ENCODE measurements at places on chromosomes 13 and 19. TPM values are rescaled to one million over a fixed set of nuclear protein-coding genes. Genes with fewer than 3 reads are reported as not detected.

DNA sequence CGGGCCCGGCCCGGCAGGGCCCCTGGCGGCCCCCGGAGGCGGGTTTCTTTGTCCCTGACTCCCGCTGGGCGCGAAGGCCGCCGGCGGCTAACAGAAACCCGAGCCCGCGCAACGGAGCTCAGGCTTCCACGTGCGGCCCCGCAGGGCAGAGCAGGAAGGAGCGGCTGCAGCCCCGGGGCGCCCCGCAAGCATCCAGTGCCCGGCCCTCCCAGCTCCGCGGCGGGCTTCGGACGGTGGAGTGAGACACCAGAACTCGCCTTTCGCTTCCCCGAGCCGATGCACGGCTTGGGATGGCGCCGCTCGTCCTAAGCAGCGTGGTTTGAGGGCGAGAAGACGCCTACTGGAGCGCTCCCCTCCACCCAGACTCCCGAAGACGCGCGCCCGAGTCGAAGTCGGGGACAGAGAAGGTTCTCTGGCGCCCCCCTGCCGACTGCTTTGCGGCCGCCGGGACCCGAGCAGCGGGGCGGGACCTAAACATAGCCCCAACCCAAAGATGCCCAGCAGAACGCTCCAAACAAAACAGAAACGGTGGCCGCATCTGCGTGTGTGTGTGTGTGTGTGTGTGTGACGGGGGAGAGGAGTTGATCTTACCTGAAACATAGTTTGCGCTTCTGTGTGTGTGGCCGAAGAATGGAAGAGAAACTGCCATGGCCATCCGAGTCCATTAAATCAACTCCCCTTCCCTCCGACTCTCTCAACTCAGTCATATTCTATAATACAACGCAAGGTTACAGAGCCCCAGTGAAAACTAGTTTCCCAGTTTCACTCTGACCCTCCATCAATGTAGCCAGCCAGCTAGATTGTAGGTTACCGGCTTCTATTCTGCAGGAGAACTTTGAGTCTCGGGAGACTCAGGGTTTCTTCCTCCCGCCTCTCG is 629 bp upstream of the FGF9 start:
- no peak for DNase-seq
- no peak overlapping the region for H3K27ac ChIP-seq
- peaks cover 69% of the 10 kb centered on the region for H3K27me3 ChIP-seq
- peaks cover 28% of the 10 kb centered on the region for H3K4me1 ChIP-seq

DNA sequence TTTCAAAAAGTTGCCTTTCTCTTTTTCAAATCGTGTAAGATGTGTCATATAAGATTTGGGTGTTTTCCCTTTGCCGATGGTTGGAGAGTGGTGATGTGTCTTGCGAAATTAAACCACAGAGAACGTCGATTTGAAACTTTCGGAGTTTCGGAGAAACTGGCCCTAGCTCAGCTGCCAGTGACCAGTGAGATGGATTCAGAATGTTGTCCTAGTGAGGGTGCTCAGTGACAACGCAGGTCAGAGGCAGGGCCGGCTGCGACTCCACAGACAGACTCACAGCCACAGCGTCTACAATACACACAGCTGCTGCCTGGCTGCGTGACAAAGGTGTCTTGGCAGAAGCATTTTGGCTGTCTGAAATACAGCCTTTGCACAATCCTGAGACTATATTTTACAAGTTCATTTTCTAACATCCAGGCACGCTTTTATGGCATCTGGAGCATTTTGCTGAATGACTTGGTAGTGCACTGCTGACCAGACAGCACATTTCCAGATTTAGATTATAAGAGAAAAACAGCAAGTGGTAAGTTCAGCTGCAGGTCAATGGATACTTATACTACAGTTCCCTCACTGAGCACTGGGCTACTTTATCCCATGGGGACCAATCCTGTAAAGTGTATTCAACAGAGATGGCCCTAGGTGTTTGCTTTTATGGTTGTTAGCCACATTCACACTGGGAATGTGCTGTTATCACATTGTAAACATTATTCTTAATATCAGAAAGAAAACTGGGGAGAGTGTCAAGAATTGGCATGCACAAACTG is 207.5 kb downstream of the KCNRG start:
- DNase-seq: no peak
- no peaks in the 10 kb centered on the region for H3K36me3 ChIP-seq
- no peak overlapping the region for H3K4me3 ChIP-seq
- H3K27ac ChIP-seq: no peak overlapping the region

DNA sequence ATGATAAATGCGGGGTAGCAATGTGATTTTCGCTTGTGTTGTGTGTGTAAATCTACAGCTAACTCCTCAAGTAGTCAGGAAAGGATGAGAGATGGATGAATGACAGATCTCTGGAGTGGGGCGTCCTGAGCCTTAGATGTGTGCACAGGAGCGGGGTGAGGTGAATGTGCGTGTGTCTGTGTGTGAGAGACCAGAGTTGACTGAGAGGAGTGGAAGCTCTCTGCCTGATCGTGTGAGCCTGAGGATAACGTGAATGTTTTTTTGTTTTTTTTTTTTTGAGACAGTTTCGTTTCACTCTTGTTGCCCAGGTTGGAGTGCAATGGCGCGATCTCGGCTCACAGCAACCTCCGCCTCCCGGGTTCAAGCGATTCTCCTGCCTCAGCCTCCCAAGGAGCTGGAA is 805 bp downstream of the ZNF461 start:
- peaks cover 12% of the 10 kb centered on the region for H3K36me3 ChIP-seq
- H3K27ac ChIP-seq: no peak overlapping the region
- H3K27me3 ChIP-seq: no peaks in the 10 kb centered on the region
- no peak for DNase-seq
- H3K4me1 ChIP-seq: no peaks in the 10 kb centered on the region

GRCh38 chr13:105083992-105084391 is 1451.5 kb downstream of the EFNB2 start:
- no peaks in the 10 kb centered on the region for H3K36me3 ChIP-seq
- no peaks in the 10 kb centered on the region for H3K27me3 ChIP-seq
- H3K4me1 ChIP-seq: no peaks in the 10 kb centered on the region
- H3K27ac ChIP-seq: no peak overlapping the region
- DNase-seq: no peak

DNA sequence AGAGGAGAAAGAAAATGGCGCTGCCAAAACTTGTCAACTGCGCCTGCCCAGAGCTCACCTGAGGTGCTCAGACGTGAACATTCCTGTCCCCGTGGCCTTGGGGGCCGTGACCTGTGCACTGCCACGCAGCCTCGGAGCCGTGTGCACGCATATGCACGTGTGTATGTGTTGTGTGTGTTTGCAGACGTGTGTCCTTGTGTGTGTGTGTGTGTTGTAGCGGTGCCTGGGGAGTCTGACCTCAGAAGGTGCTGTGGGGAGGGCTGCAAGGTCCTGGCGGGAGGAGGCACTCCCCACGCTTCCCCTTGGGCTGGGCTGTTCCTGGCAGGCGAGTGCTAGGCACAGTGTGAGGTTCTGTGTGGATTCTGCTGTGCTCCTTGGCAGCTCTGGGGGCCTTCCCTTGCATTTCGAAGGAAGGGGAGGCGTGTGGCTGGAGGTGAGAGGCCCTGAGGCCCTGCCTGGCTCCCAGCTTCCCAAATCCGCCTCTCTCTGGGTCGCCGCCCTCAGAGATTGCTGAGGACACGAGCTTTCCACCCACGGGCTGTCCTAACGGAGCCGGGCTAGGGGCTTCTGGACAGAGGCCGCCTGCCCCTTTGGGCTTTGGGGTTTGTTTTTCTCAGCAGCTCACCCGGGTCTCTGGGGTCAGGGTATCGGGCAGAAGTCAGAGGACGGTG is 4.5 kb downstream of the BSG start:
- H3K27me3 ChIP-seq: no peaks in the 10 kb centered on the region
- no peak overlapping the region for H3K4me3 ChIP-seq
- H3K4me1 ChIP-seq: peaks cover 28% of the 10 kb centered on the region
- DNase-seq: no peak

DNA sequence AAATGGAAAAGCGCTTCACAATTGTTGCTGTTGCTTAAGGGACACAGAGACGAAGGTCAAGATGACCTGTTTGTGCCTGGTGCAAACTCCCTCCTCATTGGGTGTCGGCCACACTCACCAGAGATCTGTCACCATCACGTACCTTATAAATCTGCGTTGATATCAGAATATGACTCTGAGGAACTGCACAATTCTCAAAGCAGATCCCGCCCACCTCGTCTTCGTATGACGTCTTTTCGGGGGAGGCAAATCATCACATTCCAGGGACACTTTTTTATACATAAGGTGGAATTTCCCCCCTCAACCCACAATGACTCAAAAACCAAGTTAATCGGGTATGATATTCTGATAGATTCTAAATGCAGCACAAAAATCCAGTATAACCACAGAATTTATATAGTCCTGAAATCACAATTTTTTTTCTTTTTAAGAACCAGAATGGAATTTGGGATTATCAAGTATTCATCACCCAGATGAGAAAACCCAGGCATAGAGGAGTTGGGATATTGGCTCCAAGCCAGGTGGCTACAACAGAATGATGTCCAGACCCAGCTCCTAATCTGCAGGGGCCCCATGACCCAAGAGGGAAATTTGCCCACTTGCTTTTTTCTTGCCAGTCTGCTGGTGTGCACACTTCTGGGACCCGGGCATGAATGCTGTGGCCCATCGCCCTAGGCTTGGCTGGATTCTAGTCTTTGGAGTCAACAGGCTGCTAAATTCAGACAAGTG is 50.6 kb upstream of the MTIF3 start:
- DNase-seq: no peak

DNA sequence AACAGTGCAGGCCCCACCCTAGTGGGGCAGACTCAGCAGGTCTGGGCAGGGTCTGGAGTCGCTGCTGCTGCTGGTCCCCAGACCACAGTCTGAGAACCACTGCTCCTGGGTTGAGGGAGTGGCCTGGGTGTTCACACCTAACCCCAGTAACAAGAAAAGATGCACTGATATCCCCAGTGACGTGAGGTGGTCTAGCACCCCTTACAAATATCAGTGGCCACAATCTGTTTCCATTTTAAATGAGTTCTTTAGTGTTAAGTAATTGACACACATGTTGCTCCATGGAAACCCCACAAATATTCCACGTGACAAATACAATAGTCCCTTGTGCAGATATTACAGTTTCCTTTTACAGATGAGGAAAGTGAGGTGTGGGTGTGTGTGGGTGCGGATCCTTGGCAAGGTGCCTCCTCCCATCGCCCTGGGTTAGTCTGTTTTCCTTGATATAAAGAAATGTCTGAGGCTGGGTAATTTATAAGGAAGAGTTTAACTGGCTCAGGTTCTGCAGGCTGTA is 96.3 kb upstream of the GPR183 start:
- H3K27ac ChIP-seq: no peak overlapping the region
- no peak for DNase-seq
- no peaks in the 10 kb centered on the region for H3K27me3 ChIP-seq
- no peak overlapping the region for H3K4me3 ChIP-seq

DNA sequence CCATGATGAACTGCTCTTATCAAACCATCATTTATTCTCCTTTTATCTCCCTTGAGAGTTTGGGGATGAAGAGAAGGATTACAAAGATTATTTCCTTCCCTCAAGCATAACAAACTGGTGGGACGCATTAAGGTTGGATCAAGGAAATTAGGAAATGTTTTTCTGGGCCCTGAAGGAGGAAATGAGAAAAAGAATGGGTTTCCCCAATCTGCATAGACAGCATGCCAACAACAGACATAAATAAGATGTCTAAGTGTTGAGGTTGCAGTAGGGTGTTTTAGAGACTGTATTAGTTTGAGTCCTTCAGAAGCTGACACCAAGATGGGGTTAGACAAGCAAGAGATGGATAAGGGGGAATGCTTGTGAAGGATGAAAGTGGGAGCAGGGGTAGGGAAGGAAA is 7.3 kb downstream of the EPSTI1 start:
- H3K4me3 ChIP-seq: no peak overlapping the region
- no peak overlapping the region for H3K27ac ChIP-seq
- peaks cover 6% of the 10 kb centered on the region for H3K36me3 ChIP-seq
- DNase-seq: no peak
- no peaks in the 10 kb centered on the region for H3K27me3 ChIP-seq
- no peaks in the 10 kb centered on the region for H3K4me1 ChIP-seq

GRCh38 chr19:43606569-43607229 is 5.2 kb upstream of the SRRM5 start:
- H3K27me3 ChIP-seq: no peaks in the 10 kb centered on the region
- H3K4me1 ChIP-seq: no peaks in the 10 kb centered on the region
- peaks cover 45% of the 10 kb centered on the region for H3K36me3 ChIP-seq
- no peak for DNase-seq
- peak overlapping the region; percentile 42 for H3K27ac ChIP-seq
- no peak overlapping the region for H3K4me3 ChIP-seq

GRCh38 chr13:40063278-40063698 is 407.8 kb downstream of the COG6 start:
- DNase-seq: no peak
- H3K36me3 ChIP-seq: no peaks in the 10 kb centered on the region
- no peaks in the 10 kb centered on the region for H3K27me3 ChIP-seq
- no peaks in the 10 kb centered on the region for H3K4me1 ChIP-seq

- H3K27me3 ChIP-seq: no peaks in the 10 kb centered on the region
- peaks cover 68% of the 10 kb centered on the region for H3K36me3 ChIP-seq
- H3K4me1 ChIP-seq: peaks cover 32% of the 10 kb centered on the region
- DNase-seq: no peak
- H3K4me3 ChIP-seq: no peak overlapping the region
- no peak overlapping the region for H3K27ac ChIP-seq
These were observed 4.0 kb downstream of the PNKP start for GRCh38 chr19:49863254-49863934.

DNA sequence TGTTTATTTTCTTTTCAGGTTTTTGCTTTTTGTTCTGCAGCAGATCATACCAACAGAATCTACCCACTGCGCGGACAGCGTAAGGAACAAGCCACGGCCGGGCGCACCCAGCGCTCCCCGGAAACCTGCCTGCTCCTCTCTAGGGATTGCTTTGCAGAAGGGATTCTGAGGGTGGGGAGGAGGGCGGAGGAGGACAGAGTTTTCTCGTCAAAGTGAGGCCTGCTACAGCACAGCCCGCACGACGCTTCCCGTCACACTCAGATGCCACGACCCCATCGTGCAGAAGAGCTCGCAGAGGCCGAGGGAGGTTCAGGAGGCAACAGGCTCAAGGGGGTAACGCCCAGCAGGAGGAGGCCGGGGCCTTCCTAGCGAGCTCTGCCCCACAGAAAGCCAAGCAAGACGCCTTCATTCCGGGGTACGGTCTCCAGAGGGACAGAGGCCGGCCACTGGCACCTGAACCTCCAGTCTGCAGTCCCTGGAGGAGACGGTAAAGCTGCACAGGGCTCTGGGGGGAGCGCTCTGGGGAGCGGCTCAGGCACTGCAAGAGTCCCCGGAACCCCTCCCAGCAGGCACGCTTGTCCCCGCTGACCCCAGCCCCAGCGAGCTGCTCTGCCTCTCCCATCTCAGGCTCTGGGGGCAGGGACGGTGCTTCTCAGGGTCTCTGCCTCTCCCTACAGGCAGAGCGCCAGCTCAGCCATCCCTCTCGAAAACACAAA is 6.9 kb downstream of the REXO1 start:
- DNase-seq: no peak
- no peak overlapping the region for H3K27ac ChIP-seq
- no peak overlapping the region for H3K4me3 ChIP-seq

The RTBDN gene
- 1.7 TPM for total RNA-seq

The SHANK1 gene
- total RNA-seq: 1.8 TPM

The LENG9 gene
- total RNA-seq: 2.1 TPM

The RAD23A gene
- 55.8 TPM for total RNA-seq

Data from thymus (tissue), 14 donors.